Right ventricle myocardium inferior (tissue), 1 donor: ENCODE measurements at places on chromosomes 5 and 9. TPM values are rescaled to one million over a fixed set of nuclear protein-coding genes. Genes with fewer than 3 reads are reported as not detected.

MAMDC2 gene
- total RNA-seq = 10.8 TPM

IL5 gene
- not detected for total RNA-seq

WWC1 gene
- 1.9 TPM for total RNA-seq

GRCh38 chr5:157993986-157994691 is 135.2 kb upstream of the CLINT1 start:
- DNase-seq = no peak

- no peak for DNase-seq
Observed at GRCh38 chr5:76319673-76320072, 83.4 kb upstream of the IQGAP2 start.

DNA sequence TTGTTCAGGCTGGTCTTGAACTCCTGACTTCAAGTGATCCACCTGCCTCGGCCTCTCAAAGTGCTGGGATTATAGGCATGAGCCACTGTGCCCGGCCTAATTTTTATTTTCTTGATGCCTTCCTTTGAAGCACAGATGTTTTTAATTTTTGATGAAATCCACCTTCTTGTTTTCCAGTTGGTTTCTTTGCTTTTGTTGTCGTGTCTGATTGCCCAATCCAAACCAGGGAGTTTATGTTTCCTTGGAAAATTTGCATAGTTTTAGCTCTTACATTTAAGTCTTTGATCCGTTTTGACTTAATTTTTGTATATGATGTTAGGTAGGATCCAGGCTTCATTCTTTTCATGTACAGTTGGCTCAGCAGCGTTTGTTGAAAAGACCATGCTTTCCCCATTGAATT is 15.2 kb downstream of the EHMT1 start:
- DNase-seq = no peak

GRCh38 chr5:162817364-162817763 is 620.0 kb upstream of the CCNG1 start:
- no peak for DNase-seq

DNA sequence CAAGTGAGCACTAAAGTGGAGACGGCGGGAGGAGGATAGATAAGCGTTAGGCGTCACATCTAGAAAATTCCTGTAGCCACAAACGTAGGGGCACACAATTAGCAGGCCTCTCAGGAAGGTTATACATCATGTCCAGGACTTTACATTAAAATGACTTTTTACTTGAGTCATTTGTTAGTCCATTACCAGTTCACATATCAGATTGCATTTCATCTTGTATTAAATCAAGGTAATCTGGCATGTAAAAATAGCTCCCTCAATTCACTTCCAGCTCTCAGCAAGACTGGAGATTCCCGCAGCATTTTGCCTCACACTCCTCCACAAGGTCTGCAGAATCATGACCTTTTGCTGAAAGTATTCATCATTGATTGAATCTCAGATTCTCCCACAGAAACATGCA is 118.8 kb downstream of the PRDM6 start:
- DNase-seq = no peak

DNA sequence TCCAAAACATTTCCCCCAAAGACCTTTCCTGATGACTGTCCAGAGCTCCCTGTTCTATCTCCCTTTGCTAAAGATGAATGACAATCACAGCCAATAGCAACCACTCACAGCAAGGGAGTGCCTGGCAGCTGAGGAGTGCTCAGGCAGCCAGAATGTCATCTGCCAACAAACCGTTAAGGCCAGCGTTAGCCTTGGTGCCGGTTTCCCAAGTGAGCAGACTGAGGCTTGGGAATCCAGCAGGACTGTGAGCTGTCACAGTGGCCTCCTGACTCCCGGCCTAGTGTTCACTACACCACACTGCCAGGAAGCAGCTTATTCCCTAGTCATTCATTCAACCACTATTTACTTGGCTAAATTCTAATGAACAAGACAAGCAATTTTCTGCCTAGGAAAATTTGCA is 24.7 kb downstream of the STK10 start:
- peak; percentile 70 for DNase-seq
